ENCODE measurements at places on chromosomes 11 and 22. TPM values are rescaled to one million over a fixed set of nuclear protein-coding genes. Genes with fewer than 3 reads are reported as not detected.

CSRP3 gene
- total RNA-seq: not detected

GRCh38 chr11:77090046-77090372 lies 12.6 kb upstream of the OMP start:
- no peak for DNase-seq

CLCF1 gene
- total RNA-seq: 4.0 TPM

- DNase-seq: no peak
These were observed 21.2 kb downstream of the BLID start for GRCh38 chr11:122094836-122095235.

DNA sequence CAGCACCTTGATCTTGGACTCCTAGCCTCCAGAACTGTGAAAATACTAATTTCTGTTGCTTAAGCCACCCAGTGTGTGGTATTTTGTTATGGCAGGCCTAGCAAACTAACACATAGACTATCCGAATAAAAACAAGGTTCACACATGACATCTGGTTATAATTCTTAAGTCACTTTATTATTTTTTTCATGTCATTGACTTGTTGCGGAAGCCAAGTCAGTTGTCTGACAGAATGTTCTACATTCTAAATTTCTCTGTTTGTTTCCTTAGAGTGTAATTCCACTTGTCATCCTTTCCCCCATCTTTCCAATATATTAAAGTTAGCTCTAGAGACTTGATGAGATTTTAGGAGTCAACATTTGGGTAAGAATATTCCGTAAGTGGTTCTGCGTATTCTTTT lies 40.6 kb downstream of the RAB30 start:
- no peak for DNase-seq

All from upper lobe of right lung (tissue), 1 donor.